T-helper 17 cell (primary cell): ENCODE measurements at places on chromosomes 5 and 9.

GRCh38 chr9:134834957-134835419, 45.6 kb upstream of the FCN2 start:
- no peak for DNase-seq

- no peak for DNase-seq
These were observed 55.6 kb downstream of the CCDC192 start for GRCh38 chr5:127758766-127759283.

DNA sequence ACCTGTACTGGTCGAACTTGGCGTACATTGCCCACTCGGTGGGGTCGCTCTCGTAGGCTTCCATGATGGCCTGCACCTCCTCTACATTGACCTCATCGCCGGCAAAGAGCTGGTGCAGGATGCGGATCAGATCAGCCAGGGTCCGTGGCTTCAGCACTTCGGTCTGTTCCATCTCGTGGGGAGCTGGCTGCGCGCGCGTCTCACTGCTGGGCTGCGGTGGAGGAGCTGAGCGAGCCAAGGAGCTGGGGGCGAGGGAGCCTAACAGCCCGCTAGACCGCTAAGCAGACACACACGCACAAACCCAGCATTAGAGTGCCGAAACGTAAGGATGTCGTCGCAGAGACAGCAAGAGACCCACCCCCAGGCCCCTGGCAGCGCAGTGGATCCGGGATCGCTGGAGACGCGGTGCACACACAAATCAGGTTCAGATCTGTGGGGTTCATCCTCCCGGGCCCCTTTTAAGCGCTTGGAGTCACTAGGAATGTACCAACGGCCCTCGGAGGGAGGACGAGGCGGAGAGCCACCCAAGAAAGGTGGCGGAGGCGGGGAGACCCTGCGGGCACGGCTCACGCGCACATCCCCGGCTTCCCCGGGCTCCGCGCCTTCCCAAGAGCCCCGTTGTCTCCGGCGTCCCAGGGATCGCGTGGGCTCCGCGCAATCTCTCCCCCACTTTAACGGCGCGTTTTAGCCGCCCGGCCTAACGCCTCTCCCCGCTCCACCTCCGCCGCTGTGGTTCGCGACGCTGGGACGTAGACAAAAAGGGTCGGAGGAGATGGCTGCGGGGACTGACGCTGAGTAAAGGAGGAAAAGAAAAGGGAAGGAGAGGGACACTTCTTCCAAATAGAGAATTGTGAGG, at the start of gene CDO1:
TSS of gene CDO1 (minus strand) at position 434 of the 856 bp plus-strand sequence. CDS start at position 172, 262 bp downstream.
- no peak for DNase-seq

- no peak for DNase-seq
These were observed 3.1 kb downstream of the QRFP start for GRCh38 chr9:130893341-130894101.

GRCh38 chr9:114007991-114008666, 70.0 kb downstream of the AMBP start:
- no peak for DNase-seq

GRCh38 chr9:972501-973294, 3.8 kb upstream of the DMRT3 start:
- DNase-seq = no peak

DNA sequence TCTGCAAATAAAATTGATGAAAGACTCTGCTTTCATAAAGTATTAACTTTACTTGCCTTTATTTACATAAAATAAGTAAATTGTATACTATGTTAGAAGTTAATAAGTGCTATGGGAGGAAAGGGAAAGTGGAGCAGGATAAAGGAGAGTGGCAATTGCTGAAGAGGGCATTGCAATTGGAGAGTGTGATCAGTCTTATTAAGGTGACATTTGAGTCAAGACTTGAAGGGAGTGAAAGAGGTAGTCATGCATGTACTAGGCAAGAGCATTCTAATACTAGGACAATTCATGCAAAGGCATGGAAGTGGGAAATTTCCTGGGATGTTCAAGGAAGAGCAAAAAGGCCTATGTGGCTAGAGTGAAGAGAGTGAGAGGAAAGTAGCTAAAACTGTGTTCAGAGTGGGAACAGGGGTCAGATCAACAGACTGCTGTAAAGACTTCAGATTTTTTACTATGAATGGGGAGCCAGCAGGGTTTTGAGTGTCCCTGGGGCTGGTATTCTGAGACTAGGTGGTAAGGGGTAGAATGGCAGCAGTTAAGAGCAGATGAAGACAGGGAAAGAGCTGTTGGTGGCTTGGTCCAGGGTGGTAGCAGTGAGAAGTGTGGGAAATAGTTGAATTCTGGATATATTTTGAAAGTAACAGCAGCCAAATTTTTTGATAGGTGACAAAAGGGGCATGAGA, 182.3 kb upstream of the RIOK2 start:
- no peak for DNase-seq

GRCh38 chr9:137456864-137457405, 2.2 kb downstream of the NSMF start:
- no peak for DNase-seq

GRCh38 chr5:128649192-128649591, 111.1 kb upstream of the FBN2 start:
- DNase-seq = no peak

- no peak for DNase-seq
These were observed 13.6 kb upstream of the LAMC3 start for GRCh38 chr9:130995086-130996011.

DNA sequence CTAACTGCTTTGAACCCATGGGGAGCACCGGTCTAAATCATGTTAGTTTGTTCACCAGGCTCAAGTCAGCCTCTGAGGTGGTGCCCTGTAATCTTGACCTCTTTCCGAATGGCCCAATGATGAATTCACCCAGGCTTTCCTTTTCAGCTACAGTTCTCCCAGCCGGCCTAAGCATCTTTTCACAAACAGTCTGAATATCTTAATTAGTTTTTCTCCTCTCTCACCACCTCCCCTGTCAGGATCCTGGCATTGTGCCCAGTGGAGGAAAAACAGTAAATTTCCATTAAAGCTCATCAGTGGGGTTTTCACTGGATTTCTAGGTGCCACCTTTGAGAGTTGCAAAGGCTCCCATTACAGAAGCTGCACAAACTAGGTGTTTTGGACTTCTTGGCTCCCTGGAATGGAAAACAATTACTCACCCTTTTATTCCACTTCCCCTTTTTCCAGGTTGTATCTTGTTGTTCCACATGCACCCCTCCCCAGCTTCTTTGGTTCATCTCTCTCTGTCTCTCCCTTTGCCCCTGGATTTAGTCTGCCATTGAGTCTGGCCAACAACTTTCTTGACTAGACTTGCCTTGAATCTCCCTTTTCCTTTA, 69.4 kb upstream of the ADAMTSL1 start:
- DNase-seq = no peak

- DNase-seq = no peak
These were observed 19.5 kb downstream of the MARCHF6 start for GRCh38 chr5:10372726-10373709.

DNA sequence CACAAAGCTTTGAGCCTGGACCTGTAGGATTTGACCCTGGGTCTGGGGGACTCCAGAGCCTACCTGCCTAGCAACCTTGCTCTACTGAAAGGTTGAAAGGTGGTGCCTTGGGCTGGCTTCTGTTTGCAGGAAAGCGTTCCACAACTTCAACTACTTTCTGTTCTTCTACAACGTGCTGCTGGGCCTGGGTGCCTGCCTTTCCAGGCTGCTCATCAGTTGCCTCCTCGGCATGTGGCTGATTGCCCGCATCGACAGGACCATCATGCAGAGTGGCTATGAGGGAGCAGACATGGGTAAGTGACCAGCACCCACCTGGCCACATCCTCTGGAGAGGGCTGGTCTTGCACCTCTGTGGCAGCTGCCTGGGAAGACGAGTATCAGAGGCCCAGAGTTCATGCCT, 13.6 kb upstream of the CCDC180 start:
- DNase-seq = no peak

DNA sequence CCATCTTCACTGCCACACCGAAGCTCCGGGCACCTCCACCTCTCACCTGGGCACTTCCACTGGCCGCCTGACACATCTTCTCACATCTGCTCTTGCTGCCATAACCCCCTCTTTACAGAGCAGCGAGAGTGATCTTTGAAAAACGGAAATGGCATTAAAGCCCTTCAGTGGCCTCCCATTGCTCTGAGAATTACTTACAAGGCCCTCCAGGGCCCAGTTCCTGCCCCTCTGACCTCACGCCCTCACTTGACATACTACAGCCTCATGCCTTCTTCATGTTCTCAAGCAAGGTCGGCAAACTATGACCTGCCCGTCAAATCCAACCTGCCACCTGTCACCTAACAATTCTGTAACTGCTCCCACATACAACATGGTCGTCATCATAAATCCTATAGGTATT, 187.3 kb downstream of the NR3C1 start:
- DNase-seq = no peak

DNA sequence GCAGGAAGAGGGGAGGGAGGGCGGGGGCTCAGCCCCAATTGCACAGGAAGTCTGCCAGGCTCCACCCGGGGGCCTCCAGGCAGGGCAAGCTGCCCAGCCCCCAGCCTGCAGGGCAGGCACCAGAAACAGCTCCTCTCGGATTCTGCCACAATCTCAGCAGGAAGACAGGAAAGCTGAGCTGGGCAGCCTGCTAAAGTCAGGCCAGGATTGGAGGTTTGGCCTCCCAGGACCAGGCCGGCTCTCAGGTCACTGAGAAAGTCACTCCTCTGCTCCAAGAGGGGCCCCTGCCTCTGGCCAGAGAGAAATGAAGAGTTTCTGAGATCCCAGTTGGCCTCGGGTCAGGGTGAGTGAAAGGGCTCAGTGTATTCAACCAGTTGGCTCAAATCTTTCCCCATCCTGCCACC, 54.6 kb upstream of the STXBP1 start:
- no peak for DNase-seq

GRCh38 chr5:133485468-133485867, 126.9 kb downstream of the FSTL4 start:
- DNase-seq = no peak

DNA sequence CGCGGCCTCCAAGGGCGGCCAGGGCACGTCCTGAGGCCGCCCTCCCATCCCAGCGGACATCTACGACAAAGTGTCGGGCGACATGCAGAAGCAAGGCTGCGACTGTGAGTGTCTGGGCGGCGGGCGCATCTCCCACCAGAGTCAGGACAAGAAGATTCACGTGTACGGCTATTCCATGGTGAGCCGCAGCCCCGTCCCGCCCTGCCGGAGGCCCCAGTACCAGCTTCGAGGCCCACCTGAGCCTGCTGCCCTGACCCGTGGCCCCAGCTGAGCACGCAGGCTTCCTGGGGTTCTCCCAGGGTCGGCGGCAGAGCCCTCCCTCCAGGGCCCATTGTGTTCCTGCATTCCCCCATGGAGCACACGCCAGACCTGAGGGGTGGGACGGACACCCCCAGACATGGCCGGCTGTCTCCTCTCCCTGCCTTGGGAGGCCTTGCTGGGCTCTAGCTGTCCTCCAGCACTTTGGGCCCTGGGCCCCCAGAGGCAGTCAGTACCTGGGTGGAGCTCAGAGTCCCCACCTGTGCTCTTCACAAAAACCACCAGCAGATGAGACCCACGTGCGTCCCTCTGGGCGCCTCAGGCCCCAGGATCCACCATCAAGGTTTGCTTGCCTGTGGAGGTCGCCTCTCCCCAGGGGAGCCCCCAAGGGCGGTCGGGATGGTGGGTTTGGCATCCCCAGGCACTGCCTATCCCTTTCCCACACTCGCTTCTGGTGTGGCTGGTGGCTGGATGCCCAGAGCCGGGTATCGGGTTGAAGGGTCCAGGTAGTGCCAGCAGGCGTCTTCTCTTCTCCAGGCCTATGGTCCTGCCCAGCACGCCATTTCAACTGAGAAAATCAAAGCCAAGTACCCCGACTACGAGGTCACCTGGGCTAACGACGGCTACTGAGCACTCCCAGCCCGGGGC, 1.0 kb downstream of the PHPT1 start:
- DNase-seq = no peak

DNA sequence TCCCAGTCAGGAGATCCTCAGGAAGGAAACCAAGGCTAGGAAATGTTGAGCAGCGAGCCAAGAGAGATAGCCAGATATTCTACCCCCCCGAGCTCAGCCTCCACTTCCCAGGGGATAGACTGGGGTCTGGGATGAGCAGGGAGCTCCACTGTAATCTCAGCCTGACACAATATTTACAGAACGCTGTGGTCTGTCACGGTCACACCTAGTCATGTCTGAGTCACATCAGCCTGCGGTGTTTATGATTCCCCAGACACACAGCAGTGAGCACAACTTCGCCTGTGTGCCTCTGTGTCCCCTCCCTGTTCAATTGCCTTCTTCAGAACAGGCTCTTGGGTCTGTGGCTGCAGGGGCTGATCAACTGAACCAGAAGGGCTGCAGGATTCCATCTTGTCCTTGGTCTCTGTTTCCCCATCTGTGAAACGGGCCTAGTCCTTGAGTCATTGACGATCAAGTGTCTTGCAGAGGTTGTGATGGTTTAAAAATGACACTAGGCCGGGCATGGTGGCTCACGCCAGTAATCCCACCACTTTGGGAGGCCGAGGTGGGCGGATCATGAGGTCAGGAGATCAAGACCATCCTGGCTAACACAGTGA, 8.6 kb upstream of the PRRX2 start:
- DNase-seq = no peak

DNA sequence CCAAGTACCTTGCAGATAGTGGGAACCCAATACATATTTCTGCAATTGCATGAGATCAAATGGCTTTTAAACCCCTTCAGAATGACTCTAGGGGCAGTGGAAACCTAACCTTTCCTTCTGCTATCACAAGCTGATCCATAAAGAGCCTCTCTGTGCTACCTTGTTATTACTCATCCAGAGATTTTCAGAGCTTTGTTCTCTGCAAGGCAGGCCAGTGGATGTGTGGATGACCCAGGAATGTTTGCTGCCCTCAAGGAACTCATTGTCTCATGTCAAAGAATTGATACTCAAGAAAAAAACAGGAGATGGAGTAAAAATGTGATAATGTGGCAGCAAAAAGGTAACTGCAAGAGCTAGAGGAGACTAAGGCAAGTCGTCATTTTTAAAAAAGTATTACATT, 164.1 kb downstream of the HMHB1 start:
- no peak for DNase-seq

GRCh38 chr5:72788866-72789505, 27.5 kb upstream of the TNPO1 start:
- DNase-seq = no peak

DNA sequence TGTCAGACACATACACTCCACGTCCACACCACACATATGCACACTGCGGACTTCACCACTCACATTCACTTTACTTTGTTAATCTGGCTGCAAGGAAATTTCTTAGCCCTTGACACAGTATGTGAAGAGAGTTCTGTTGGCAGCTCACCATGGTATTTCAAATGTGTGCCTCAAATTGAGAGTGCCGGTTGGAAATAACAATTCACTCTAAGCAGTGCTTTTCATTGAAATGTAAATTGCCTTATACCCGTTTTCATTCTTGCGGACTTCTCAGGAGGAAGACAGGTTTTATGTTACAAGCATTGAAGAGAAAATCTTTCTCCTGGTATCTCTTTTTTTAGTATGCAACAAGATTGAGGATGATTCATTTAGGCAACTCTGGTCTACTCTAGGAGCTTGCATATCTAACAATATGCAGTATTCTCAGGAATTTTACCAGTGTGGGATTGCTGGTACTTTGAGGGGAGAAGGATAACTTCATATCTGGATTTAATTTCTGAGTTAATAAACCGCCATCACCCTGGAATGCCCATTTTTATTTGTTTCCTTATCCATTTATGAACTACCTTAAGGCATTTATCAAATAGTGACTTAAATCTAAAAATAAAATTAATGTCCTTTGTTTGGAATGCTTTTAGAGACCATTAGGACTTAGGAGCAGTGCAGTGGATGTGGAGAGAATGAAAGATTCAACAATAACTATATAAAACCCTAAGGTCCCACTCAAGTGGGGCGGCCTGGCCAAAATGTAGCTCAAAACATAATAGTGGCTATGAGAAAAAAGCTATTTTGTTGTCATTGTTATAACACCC, 87.0 kb downstream of the IQGAP2 start:
- DNase-seq = no peak

- DNase-seq = no peak
These were observed 51.7 kb upstream of the SEMA6A start for GRCh38 chr5:116626272-116626723.

GRCh38 chr9:105757496-105758251, 63.3 kb downstream of the TMEM38B start:
- no peak for DNase-seq
